ENCODE measurements at places on chromosomes 16 and 17.

DNA sequence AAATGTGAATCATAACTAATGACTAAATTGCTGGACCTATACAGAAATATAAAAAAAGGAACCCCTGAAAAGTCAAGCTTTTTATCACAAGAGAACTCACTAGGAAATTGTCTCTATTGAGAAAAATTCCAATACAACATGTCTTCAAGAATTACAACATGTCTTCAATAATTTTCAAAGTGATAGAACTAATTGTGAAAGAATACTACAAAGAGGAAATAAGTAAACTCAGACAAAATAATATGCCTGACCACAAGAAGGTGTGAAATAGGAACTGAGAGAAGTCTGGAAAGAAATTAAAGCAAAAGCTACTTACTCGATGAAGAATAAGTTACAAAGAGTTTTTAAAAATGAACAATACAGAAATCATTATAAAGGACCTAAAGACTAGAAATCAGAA, 29.9 kb upstream of the OR1G1 start:
- no peak for DNase-seq

GRCh38 chr17:79788455-79788854, 8.4 kb downstream of the CBX8 start:
- no peak for DNase-seq

GRCh38 chr16:64745258-64745930, 376.5 kb downstream of the CDH11 start:
- DNase-seq, result no peak

GRCh38 chr17:45104907-45105624, 27.2 kb downstream of the PLCD3 start:
- DNase-seq, result no peak

GRCh38 chr16:67445913-67446907, 15.3 kb downstream of the HSD11B2 start:
- DNase-seq, result no peak

- DNase-seq, result no peak
Measured at GRCh38 chr16:12459391-12460063, 344.2 kb downstream of the CPPED1 start.

GRCh38 chr17:35717475-35717874, 14.0 kb upstream of the RASL10B start:
- no peak for DNase-seq

- DNase-seq, result no peak
Measured at GRCh38 chr16:85611194-85611443, 2.0 kb upstream of the GSE1 start.

- DNase-seq, result no peak
Measured at GRCh38 chr17:45702666-45703266, 81.4 kb upstream of the CRHR1 start.

DNA sequence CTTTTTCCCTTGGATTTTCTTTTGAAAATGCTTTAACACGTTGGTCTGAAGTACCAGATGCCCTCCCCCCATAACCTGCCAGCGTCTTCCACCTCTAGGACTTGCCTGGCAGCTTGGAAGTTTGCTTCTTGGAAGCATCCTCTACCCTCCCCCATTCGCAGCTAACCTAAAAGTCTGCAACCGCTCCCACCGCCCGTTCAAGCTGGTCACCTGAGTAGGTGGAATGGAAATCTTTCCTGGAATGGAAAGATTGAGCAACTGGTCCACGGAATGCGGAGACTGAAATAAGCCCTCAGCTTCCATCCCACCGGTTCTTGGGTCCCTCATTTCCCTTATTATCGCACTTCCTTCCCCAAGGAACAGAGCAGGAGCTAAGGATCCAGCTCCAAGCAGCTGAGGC, 31.4 kb downstream of the HS3ST3B1 start:
- no peak for DNase-seq

- no peak for DNase-seq
Measured at GRCh38 chr16:47970291-47970931, 185.4 kb downstream of the ABCC12 start.

DNA sequence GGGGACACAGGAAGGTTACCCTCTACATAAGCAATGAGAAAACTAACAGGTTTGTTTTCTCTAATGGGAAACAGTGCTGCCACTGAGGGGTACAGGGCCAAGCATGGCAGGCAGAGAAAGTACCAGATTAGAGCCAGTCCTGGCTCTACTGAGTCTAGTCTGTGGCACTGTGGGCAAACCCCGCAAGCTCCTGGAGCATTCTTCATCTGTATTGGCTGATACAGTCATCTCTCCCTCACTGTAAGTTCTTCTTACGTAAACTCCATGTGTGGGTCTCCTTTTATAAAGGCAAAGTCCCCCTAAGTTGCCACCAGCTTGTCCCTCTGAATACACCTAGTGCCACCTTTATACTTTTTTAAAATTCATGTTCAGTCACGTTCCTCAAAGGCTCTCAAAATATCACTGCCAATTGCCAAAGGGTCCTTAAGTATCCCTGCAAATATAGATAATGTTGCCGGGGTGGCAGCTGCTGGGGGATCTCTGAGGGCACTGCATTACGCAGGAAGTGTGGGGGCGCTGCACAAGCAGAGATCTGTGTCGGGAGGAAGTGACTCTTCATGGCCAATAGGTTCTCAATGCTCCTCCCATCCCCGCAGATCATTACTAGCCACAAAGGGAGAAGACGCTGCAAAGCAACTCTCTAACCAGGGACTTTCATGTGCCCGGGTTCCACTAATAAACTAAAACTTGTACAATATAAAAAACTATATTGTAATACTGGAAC, 18.8 kb downstream of the XPO6 start:
- no peak for DNase-seq

All from stimulated activated CD4-positive, alpha-beta T cell treated with anti-CD3 and anti-CD28 coated beads, Interleukin-1b, Interleukin-23, amount 100 ng/mL, for 1 hour (primary cell).